ENCODE measurements at places on chromosomes 1 and 21. TPM values are rescaled to one million over a fixed set of nuclear protein-coding genes. Genes with fewer than 3 reads are reported as not detected.
A peak's percentile ranks its signal among the peaks of the same experiment; 100 is the strongest.

DNA sequence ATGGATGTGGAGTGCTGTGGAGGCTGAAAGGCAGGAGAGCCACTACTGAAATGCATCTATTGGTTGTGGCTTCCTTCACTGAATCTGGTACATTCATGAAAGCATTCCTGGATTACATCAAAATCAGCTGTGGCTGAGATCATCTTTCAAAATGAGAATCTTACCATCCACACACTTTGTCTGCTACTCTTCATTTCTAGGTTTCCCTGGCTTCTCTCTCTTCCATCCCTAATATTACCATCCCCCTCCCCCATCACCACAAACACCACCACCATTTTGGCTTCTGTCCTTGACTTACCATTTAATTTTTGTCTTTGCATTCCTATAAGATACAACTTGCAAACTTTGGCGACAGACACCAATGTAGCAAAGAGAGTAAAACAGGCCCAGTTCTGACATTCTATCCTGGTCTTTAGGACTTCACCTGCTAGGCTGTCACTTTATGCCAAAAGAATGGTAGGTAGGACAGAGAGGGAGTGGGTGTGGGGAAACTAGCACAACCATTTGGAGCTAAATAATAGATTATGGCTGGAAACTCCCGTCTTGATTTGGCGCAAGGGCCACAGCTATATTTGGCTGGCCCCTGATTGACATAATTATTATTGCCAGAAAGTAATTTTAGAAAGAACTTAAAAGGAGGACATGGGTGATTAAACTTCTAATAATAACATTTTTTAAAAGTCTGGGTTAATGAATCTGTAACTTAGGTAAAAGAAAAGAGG lies 15.1 kb upstream of the DUSP10 start:
- no peak for DNase-seq

GRCh38 chr1:27811741-27812500 lies 18.7 kb upstream of the PPP1R8 start:
- no peak for DNase-seq

- peak; percentile 74 for DNase-seq
Measured at GRCh38 chr1:66478116-66478515, 55.8 kb upstream of the SGIP1 start.

- no peak for DNase-seq
Measured at GRCh38 chr21:46079352-46080170, 18.4 kb upstream of the COL6A2 start.

DNA sequence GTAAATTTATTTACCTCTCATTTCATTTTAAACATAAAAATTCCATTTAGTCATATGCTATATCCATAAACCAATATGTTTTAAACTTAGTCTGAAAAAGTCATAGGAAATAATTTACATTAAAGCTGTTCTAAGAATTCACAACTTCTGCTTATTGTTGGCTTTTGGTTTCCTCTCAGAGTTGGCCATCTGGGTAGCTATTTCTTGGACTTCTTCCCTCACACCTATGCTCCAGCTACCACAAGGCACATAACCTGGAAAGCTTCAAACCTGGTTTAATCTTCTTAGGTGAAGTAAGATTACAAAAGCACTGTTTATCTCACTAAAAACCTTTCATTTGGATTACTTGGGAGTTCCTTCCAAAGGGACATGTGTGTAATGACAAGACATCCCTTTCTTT lies 29.8 kb downstream of the RBM11 start:
- DNase-seq: no peak

DNA sequence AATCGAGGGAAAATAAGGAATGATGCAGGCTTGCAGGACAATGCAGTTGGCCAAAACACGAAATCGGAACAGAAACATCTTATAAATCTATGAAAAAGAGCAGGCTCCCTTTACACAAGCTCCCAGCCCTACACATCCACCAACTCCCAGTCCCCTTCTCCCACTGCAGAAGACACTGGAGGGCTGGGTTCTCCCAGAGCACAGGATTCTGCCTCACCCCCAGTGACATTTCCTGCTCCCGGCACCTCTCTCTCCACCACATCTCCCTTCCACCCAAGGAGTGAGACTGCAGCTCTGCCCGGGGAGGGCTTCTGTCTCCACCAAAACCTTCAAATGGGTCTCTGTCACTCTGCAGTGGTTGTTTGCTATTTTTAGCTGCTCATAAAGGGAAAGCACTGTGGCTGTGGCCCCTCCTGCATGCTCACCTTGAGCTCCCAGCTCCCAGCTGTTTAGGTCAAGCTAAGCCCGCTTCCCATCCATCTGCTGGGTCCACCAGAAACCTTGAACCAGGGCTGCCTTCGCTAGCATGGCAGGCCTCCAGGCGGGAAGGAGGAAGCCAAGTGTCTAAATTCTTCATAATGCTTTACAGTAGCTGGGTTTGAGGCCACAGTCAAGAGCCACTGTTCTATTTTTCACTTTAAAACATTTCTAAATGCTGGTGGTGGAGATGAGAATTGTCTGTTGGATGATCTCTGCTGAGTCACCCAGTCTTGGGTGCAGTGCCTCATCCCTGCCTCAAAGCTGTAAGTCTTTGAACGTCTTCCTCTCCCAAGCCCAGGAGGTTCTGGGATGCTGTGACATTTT lies 3.3 kb upstream of the C2CD2 start:
- peak; percentile 69 for DNase-seq

- DNase-seq: no peak
Measured at GRCh38 chr1:208280681-208281450, 36.7 kb upstream of the PLXNA2 start.

DNA sequence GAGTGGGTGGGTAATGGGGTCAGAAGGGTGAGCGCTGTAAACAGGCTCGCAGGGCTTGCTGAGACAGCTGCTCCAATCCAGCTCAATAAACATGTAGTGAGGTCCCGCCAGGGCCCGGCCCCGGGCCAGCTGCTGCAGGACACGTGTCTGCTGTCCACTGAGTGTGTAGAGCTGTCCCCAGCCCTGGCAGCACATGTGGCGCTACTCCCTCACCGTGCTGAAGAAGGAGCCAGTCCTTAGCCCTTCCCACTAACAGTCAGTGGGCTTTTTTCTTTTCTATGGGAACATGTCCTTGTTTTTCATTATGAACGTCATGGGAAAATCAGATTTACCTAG lies 78.9 kb upstream of the C1orf174 start:
- DNase-seq: no peak

DNA sequence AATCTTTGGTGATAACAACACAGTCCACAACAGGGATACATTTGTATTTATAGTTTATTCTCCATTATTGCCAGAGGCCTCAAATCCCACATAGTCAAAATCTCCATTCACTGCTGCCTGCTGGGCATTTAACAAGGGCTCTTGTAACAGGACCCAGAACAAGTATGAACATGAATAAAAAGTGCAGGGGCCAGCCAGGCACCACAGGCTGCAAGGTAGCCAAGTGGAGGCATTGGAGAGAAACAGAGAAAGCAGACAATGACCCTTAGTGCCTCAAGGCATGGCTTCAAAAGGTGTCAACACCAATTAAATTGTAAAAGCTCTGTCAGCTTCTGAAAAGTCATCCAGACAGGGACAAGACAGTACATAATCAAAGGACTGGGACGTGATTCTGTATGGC lies 116.8 kb downstream of the ATP6V1G3 start:
- DNase-seq: peak; percentile 53

- DNase-seq: no peak
Measured at GRCh38 chr1:241579434-241579833, 47.3 kb downstream of the KMO start.

DNA sequence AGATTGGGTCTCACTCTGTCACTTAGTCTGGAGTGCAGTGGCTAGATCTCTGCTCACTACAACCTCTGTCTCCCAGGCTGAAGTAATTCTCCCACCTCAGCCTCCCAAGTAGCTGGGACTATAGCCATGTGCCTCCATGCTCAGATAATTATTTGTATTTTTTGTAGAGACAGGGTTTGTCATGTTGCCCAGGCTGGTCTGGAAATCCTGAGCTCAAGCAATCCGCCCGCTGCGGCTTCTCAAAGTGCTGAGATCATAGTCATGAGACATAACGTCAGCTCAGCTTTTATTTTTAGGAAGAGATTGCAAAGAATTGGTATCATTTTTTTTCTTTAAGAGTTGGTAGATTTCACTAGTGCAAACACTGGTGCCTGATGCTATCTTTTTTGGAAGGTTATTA lies 244.9 kb downstream of the DSCAM start:
- DNase-seq: no peak

DNA sequence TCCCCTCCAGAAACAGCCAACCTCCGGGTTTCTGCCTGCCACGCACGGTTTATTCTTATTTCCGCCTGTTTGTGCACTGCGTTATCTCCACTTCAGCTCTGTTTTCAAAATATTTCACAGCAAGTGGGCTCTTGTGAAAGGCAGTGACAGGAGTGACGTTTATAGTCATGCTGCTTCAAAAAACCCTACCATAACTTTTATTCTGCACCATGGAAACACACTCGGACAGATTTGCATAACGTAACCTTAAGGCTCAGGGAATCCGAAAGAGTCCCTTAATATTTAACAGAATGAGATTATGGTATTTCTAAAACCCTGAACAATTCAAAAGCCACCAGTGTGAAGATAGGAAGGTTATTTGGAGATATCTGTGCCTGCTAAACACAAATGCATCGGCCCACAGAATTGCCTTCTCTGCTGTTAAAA lies 782 bp upstream of the SDE2 start:
- DNase-seq: no peak

- DNase-seq: no peak
Measured at GRCh38 chr21:36985751-36986594, 19.5 kb upstream of the HLCS start.

GRCh38 chr1:34645109-34645688 lies 109.6 kb upstream of the GJB5 start:
- DNase-seq: peak; percentile 18

- DNase-seq: no peak
Measured at GRCh38 chr1:24991697-24992096, 61.6 kb upstream of the RUNX3 start.

DNA sequence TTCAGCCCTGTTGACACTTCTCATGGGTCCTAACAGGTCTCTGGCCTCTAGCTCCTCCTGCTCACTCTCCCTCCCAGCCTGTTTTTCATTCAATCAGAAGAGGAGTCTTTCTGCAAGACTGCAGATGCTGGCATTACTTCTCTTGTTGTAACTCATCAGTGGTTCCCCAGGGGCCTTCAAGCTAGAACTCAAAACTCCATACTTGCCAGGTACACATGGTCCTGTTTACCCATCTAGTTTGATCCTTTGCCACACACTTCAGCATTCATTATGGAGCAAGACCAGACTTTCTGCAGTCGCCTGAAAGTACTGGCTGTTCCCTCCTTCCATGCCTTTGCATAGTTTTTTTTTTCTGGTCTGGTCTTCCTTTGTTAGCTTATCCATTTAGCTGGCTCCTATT lies 47.9 kb downstream of the SERBP1 start:
- DNase-seq: no peak

- no peak for DNase-seq
Measured at GRCh38 chr1:37306871-37307270, 167.5 kb upstream of the ZC3H12A start.

GRCh38 chr1:118395430-118395991 lies 210.5 kb upstream of the SPAG17 start:
- no peak for DNase-seq

DNA sequence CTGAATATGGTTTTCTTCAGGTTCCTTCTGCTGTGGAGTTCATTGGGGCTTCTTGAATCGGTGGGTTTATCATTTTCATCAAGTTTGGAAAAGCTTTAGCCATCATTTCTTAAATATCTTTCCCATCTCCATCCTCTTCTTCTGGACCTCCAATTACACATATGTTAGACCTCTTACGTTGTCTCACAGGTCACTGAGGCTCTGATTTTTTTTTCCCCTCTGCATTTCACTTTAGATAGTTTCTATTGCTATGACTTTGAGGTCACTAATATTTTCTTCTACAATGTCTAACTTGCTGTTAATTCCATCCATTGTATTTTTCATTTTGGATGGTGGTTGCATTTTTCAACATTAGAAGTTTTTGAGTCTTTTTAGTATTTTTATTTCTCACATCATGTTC lies 47.3 kb upstream of the CASZ1 start:
- DNase-seq: no peak

- no peak for DNase-seq
Measured at GRCh38 chr1:157652859-157653493, 47.6 kb downstream of the FCRL3 start.

DNA sequence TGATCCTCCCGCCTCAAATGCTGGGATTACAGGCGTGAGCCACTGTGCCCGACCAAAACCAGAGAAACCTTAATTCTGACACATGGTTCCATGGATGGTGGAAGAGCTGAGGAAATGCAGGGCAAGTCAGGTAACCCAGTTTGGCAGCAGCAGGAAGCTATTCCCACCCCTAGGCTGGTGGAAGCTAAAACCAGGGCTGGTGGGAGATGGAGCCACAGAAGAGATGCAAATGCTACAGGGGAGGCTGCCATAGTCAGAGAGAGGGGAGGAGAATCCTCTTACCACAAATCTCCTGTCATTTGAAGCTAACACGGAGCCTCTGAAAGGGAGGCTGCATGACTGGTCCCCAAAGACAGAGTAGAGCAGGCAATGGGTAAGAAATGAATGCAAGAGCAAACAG lies 4.1 kb upstream of the CDC42BPA start:
- no peak for DNase-seq

DNA sequence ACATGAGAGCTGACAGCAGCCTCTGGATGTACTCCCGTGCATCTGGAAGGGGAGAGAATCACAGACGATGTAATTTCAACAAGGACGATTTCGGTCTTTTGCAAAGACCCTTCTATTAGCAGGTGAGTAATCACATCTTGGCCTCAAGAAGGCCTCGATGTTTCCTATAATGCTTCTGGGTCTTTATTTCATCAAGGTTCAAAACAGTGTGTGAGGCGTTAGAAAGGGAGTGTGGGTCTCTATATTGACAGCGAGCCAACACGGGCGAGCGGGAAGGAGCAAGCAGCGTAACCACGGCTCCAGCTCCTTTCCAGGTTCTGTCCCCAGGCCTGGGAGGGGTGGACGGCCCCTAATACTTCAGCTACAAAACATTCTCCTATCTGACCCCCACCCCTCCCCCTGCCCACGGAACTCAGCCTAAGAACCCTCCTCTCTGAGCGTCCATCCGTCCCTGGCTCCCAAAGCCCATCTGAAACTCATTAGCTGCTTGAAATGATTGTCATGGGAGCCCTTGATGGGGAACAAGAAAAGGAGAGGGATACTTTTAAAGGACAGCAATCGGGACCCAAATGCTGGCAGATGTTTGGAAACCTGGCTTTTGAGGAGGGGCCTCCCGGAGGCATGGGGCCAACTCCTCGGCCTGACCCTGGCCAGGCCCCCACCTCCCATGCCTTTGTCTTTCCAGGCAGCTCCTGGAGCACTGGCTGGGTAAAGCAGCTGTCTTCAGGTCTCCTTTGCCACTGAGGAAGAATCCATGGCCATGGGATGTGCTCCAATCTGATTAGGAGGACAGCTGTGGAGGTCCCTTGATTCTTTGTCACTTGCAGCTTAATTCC lies 250.8 kb downstream of the FOXD2 start:
- no peak for DNase-seq

GRCh38 chr1:35535243-35535642 lies 22.0 kb downstream of the KIAA0319L start:
- no peak for DNase-seq

- no peak for DNase-seq
Measured at GRCh38 chr1:55519937-55520683, 304.9 kb upstream of the USP24 start.

Gene LCE3D
- not detected for total RNA-seq

Gene PLA2G2E
- not detected for total RNA-seq

Gene LCE1F
- total RNA-seq: not detected

Gene EXTL1
- not detected for total RNA-seq

Gene MATN1
- 0.47 TPM for total RNA-seq

Gene CD1D
- 0.19 TPM for total RNA-seq

Gene NFASC
- 0.98 TPM for total RNA-seq

Gene PTGFR
- 4.4 TPM for total RNA-seq

Gene RNF223
- 0.37 TPM for total RNA-seq

Gene TTLL7
- 2.0 TPM for total RNA-seq

Gene C1orf167
- not detected for total RNA-seq

Gene ZNF684
- total RNA-seq: 1.8 TPM

Gene MAGI3
- total RNA-seq: 14.3 TPM

Gene CFHR3
- not detected for total RNA-seq

Measured in MCF 10A (cell line).